ENCODE measurements at places on chromosomes 5 and 9.

DNA sequence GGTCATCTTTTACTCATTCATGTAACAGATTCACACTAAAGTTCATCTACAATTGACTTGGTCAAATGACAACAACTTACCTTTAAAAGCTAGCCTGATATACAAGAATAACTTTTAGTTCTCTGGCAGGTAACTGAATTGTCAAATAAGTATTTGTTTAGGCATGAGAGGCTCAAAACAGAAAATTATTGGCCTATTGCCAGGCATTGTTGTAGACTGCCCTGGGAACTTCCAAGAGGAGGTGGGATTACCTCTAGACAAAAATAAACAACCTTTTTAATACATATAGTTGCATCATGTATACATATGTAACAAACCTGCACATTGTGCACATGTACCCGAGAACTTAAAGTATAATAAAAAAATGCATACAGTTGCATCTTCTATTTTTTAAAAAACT, 18.2 kb upstream of the SLCO4C1 start:
- DNase-seq = no peak

GRCh38 chr9:73845539-73845938, 651.6 kb upstream of the RORB start:
- DNase-seq = no peak

- DNase-seq = no peak
Observed at GRCh38 chr9:93380410-93381060, 71.0 kb upstream of the FAM120A start.

GRCh38 chr5:50697739-50698138, 31.3 kb downstream of the PARP8 start:
- DNase-seq = no peak

GRCh38 chr5:137136991-137137632, 362.0 kb downstream of the SPOCK1 start:
- DNase-seq = no peak
